KG1 (cell line): ENCODE measurements at places on chromosomes 5 and 9.

GRCh38 chr9:98701576-98701975 lies 7.2 kb downstream of the GABBR2 start:
- DNase-seq = no peak

DNA sequence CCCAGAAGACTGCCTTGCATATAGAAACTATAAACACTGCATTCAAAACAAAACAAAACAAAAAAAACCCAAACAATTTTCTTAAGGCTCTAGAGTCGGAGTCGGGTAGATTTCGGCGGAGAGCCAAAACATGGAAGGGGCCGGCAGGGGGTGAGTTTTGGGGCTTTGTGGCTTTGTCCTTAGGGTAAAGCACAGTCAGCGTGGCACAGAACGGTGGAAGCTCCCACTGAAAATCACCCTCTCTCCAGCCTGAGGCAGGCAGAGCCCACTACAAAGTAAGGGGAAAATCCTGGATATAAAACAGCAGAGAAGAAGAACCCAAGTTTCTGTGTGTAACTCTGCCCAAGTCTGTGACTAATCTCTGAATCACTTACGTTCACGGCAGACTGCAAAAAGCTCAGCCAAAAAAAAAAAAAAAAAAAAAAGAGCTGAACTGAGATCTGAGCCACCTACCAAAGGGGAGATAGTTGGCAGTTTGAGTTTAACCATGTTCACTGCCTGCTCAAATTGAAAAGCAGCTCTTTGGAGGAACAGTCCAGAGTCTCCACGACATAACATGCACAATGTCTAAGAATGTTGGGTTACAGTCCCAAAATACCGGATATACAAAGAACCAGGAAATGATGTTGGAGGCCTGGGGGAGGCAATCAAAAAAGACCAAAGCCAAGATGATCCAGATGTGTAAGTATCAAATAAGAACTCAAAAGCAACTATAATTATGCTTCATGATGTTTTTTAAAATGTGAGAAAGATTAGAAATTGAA lies 26.6 kb upstream of the OR2K2 start:
- no peak for DNase-seq

DNA sequence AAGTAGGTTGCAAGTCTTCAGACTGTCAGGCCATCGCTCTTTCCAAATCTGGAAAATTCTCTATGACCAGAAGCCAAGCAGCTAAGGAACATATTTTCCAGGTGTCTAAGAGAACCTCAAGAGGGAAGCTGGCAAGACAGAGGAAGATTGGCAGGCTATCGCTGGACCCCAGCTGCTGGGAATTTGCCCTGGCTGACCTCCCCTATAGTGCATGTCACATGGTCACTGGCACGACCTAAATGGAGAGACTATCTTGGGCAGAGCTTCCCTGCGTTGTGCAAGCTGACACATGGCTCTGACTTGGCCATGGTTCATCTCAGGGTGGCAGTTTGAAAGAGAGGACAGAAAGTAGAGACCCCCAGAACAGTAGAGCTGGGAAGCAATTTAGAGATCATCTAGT lies 104.9 kb upstream of the ZNF618 start:
- no peak for DNase-seq

- no peak for DNase-seq
Measured at GRCh38 chr9:18396102-18396728, 77.7 kb upstream of the ADAMTSL1 start.

DNA sequence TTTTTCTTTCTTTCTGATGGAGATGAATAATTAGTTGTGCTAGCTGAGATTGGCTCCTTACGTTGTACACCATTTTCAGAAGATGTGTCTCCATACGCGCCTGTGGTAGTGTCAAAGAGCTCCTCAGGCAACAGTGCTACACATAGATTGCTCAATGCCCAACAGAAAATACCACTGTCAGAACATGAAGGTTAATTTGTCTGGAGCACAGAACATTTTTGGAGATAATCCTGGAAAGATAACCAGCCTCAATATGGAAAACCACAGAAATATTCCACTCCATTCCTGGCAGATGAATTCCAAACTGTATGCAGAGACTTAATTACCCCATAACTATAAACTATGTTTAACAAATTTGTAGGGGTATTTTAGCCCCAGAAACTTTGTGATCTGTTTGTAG lies 233.6 kb downstream of the MARCHF11 start:
- no peak for DNase-seq

- DNase-seq = no peak
Measured at GRCh38 chr5:77957931-77958521, 181.9 kb upstream of the TBCA start.

DNA sequence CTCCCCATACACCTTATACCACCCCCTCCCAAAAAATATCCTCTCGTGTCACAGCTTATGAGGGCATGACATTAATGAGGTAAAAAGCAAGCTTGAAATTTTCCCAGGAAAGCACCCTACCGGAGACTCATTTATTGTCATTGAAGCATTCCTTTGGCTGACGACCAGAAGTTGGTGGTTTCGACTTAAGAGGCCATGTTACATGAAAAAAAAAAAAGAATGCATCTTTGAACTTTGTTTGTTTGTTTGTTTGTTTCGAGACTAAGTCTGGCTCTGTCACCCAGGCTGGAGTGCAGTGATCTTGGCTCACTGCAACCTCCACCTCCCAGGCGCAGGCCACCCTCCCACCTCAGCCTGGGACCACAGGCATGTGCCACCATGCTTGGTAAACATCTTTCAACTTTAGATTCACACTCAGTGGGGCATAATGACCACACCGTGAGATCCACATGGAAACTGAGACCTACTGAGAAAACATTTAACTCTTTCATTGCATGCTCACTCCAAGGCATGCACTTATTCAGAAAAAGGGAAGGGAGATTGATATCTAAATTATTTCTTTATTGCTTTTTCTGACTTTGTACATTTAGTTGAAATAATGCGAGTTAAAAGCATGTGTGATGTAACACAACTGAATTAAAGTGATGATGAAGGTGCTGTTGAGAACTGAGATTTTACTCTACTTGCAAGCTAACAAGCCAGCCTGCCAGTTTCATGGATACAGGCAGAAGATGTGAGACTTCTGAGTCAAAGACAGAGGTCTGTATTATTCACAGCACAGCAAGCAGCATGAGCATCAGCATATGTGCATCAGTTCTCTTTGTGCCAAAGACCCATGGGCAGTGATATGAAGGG lies 5.1 kb upstream of the RAB14 start:
- DNase-seq = no peak

GRCh38 chr5:28927559-28928326 lies 1889.4 kb upstream of the CDH9 start:
- DNase-seq = no peak

DNA sequence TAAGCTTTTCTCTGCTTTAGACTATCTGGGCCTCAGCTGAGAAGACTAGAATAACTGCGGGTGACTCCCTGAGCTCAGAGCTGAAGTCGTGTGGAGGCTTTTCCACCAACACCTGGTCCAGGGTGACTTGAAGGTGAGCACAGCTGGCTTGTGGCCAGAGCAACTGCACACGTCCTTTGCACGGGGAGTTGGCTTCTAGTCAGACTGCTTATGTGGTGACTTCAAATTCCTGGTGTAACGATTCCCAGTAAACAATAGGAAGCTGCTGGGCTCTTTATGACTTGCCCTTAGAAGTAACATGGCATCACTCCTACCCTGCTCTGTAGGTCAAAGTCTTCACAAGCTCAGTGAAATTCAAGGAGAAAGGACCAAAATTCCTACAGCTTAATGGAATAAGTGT lies 800.6 kb upstream of the CDH6 start:
- DNase-seq = no peak

- no peak for DNase-seq
Measured at GRCh38 chr9:96491079-96491879, 41.3 kb downstream of the HABP4 start.

- no peak for DNase-seq
Measured at GRCh38 chr5:170537451-170538095, 33.8 kb downstream of the KCNIP1 start.

DNA sequence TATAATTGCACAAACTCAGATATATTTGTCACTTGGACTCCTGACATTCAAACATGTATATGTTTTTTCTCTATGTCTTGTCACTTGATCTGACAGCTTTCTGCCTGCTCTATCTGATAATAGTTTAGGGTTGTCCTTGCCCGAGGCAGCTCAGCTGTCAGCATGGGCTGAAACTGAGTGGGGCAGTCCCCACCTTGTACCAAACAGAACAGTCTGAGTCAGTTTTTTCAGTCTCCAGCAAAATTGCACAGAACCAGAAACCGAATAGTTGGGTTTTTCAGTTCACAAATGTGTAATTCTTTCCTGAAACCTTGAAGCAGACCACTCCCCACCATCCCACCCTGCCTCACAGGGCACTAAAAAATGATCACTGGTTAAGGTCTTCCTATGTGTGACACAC lies 9.5 kb upstream of the HAND1 start:
- no peak for DNase-seq

DNA sequence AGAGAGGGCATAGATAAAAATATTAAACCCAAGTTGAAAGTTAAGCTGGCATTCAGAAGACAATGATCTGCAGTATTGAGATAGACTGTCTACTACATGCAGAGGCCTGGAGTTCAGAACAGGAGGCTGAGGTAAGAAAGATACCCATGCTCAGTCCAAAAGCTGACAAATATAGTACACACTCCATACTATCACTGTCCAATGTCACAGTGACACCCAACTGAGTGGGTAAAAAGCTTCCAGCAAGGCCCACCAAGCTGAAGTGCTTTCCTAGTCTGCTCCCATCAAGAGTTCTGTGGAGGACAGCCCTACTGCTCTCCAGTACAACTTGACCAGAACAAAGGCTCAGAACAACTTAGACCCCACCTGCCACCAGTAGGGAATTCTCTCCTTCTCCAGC lies 124.9 kb downstream of the SLC12A2 start:
- no peak for DNase-seq

DNA sequence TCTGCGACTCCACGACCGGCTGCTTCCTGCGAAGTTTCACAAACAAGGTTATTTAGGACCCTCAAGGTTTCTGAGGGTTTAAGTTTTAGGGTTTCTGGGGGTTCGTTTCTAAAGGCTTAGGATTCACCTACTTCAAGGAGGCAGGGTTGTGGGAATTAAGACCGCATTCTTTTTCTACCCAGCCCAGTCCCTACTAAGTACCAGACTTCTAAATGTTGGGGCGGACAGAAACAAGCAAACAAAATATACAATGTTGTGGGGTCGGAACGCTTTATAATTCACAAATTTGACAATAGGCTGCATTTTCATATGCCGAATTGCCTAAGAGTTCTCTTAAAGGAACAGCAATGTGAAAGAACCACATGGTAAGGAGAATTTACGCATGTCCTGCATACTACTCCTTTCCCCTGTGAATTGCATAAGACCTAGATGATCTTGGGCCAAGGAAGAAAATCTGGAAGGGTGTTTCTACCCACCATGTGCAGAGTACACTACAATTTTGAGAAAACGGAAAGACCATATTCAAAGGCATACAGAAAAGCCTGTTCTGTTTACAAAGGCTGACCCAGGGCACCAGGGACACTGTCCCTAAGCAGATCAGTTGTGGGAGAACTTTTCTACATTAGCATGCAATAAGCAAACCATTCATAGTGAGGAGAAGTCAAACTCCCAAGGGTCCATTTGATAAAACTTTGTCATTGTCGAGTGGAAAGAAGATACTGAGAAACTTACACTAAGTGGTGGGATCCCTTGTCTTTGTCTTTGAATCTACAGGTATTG lies 457.3 kb downstream of the RAB3C start:
- peak; percentile 76 for DNase-seq

DNA sequence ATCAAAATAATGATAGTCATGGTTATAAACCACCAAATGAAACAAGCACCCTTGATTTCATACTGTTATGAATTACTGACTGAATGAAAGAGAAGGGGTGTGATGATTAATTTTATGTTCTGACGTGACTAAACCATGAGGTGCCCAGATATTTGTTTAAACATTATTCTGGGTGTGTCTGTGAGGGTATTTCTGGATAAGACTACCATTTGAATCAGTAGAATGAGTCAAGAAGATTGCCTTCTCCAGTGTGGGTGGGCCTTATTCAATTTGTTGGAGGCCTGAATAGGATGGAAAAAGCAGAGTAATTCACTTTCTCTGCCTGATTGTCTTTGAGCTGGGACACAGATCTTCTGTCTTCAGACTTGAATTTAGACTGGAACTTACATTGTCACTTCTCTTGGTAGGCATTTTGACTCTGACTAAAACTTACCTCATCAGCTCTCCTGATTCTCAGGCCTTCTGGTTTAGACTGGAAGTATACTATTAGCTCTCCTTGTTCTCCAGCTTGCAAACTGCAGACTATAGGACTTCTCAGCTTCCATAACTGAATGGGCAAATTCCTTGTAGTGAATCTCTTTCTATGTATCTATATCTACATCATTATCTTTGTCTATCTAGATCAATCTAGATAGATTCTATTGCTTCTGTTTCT lies 321.9 kb upstream of the TARS1 start:
- DNase-seq = no peak

- DNase-seq = no peak
Measured at GRCh38 chr9:4923580-4924544, 61.2 kb upstream of the JAK2 start.

- DNase-seq = no peak
Measured at GRCh38 chr9:27671636-27672035, 98.4 kb upstream of the C9orf72 start.

DNA sequence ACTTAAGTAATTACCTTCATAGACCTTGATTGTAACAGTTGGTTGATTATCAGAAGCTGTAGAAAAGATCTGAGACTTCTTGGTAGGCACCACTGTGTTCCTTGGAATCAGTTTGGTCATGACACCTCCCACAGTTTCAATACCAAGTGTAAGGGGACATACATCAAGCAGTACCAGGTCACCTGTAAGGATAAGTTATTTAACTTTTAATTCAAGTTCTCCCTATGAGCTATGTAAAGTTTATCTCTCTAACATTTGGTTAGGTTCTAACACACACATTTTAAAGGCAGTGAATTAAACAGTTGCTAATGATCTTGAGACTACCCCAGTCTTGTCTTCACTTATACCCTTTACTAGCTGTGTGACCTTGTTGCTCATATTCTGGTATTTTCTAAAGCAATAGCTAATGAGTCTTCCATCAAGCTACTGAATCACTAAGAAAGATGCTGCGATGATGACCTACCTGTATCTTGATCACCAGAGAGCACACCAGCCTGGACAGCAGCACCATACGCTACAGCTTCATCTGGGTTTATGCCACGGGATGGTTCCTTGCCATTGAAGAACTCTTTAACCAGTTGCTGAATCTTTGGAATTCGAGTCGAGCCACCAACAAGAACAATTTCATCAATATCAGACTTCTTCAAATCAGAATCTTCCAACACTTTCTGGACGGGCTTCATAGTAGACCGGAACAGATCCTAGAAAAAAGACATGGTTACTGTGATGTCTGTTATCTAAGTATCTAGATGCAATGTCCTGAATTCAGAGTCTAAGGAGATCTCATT lies 2.8 kb downstream of the HSPA5 start:
- no peak for DNase-seq

DNA sequence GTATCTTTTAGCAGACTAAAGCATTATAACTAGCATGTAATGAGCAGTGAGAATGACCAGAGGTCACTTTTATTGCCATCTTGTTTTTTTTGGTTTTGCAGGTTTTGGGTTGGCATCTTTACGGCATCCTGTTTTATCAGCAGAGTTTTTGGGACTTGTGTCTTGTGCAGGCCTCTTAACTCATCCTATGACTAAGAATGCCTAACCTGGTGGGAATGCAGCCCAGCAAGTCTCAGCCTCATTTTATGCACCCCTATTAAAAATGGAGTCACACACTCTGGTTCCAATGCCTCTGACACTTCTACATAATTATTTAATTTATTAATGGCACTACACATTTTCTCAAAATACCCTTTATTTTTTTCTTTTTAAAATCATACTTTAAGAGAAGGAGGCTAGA lies 726.5 kb upstream of the RIOK2 start:
- no peak for DNase-seq

GRCh38 chr5:71587766-71588532 lies 809 bp downstream of the MCCC2 start:
- DNase-seq = peak; percentile 34

GRCh38 chr5:40716000-40716399 lies 36.3 kb downstream of the PTGER4 start:
- no peak for DNase-seq
